D341Med (cell line): ENCODE measurements at places on chromosomes 11 and 22.
A peak's percentile ranks its signal among the peaks of the same experiment; 100 is the strongest.

GRCh38 chr11:117443266-117444186 is 115.9 kb downstream of the CEP164 start:
- DNase-seq: peak; percentile 86

DNA sequence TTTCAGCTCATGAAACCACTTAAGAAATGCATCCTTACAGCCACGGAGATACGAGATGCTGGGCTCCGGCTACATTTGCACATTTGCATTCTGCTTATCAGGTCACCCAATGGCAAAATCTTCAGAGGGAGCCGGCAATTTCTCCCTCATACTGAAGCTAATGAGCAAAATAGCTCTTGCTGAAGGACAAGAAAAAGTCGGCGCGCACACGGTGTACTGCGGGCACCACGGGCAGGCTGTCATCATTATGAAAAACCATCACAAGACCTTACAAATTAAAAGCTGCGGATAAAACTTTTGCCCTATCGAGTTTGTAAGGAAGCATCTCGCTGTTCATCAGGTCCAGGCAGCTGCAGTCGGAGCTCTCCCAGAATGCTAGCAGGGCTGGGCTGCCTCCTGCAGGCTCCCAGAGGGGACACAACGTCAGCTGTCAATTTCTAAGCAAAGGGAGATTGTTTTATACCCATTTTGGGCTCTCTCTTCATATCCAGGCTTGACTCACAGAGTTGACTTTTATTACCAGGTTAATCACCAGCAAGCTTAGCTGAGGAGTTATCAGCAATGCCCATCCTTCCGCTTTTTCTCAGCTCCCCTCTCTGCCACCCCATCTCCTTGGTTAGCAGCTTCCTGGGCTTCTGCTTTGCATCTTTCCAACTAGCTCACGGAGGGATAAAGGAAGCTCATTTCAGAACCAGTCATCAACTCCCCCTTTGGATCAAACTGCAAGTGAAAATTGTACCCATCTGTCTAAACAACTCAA is 375.1 kb downstream of the OPCML start:
- DNase-seq: peak; percentile 48

DNA sequence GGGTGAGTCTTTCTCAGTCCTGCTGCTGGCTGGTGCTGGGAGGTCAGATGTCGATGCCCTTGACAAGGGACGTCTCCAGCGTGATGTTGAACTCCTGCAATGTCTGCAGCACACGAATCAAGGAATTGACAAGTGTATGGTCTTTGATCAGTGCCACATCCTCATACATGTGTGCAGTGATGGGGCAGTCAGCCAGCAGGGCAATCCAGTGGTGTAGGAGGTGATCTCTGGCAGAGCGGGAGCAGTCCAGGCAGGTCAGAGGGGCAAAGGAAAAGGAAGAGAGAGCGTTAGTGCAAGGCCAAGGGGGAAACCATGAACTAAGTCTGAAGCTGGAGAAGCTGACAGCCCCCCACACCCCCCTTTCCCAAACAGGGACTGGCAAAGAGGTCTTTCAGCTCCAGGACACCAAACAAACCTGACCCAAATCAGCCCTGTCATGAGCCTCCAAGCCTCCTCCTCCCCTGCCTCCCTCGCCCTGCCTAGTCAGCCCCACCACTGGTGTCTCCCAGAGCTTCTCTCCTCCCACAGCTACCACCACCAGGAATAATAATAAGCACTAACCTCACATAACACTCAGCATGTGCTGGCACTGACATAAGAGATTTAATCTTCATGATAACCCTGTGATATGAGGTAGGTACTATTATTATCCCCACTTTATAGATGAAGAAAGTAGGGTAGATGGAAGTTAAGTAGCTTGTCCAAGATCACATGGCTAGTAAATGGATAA is 48.4 kb upstream of the SCUBE2 start:
- no peak for DNase-seq

DNA sequence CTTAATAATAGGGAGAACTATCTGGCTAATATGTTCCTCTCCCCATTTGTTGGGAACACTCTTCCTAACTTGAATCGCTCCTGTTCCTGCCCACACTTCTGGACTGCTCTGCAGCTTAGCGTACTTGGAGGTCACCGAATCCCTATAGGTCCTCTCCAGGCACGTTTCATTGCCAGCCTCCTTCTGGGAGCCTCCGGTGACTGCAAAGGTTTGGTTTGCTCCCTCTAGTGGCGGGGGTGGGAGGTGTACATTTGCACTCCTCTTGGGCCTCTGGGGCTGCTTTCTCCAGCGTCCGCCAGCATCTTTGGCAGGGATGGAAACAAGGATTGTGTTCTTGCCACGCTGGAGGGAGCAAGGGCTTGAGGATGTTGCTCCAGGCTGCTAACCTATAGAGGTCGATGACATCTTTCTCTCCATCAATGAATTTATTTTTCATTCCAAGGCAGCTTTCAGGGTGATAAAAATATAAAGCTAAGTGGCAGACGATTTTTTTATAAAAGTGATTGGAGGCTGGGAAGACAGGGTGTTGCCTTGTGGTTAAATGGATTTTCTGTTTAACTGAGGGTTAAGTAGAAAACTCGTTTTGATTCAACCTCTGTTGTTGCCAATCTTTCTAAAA is 48.7 kb downstream of the TSPAN18 start:
- DNase-seq: peak; percentile 82

DNA sequence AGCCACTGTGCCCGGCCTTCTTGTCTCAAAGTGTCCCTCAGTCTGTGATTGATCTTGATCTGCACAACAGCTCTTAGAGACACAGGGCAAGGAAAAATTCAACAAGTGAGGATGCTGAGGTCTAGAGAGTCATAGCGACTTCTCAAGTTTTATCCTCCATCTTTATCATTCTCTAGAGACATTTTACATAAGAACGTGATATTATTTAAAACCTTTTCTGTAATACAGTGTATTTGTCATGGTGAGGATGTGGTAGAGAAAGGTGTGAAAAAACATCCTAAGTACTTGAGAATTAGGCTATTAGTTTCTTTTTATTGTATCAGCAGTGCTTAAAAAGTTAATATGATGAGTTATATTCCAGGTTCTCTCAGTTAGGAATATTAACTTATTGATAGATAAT is 50.2 kb downstream of the EMSY start:
- no peak for DNase-seq

GRCh38 chr11:130473795-130474377 is 25.4 kb downstream of the ADAMTS15 start:
- DNase-seq: peak; percentile 17

- no peak for DNase-seq
Observed at GRCh38 chr11:118211006-118211405, 13.8 kb downstream of the JAML start.

GRCh38 chr11:9581556-9582161 is 8.2 kb downstream of the WEE1 start:
- no peak for DNase-seq

GRCh38 chr11:2198621-2199365 is 27.2 kb upstream of the TH start:
- no peak for DNase-seq

DNA sequence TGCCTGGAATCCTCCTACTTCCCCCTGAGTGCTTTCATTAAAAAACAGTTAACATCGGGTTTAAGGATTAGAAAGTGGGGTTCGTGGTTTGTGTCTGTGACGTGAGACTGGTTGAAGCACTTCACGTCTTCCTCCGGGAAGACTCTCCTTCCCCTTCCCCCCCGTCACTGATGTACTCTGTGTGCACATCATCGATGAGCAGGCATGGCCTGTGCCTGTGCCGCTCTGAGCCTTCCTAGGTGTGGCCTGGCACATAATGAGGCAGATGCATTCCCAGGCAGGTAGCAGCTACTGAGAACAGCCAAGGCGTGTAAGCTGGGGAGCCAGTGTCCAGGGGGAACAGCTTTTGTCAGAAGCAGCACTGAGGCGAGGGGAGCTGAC is 93.8 kb downstream of the BCR start:
- no peak for DNase-seq

GRCh38 chr11:119258983-119259382 is 52.8 kb downstream of the CBL start:
- DNase-seq: no peak
